ENCODE measurements at places on chromosomes 16 and 17. TPM values are rescaled to one million over a fixed set of nuclear protein-coding genes. Genes with fewer than 3 reads are reported as not detected.

The CPHXL2 gene
- total RNA-seq, result not detected

The FBXO39 gene
- not detected for total RNA-seq

The RHBDF1 gene
- total RNA-seq, result 5.4 TPM

The NPIPA7 gene
- total RNA-seq, result 4.8 TPM

The ALDH3A1 gene
- total RNA-seq, result 0.62 TPM

The SP2 gene
- total RNA-seq, result 1.5 TPM

The CDRT15 gene
- not detected for total RNA-seq

The ABCA10 gene
- 0.02 TPM for total RNA-seq

The ZPBP2 gene
- total RNA-seq, result not detected

The VPS35L gene
- total RNA-seq, result 1.4 TPM

The KRTAP1-5 gene
- total RNA-seq, result not detected

The TSEN54 gene
- total RNA-seq, result 43.6 TPM

The SNX20 gene
- not detected for total RNA-seq

The KREMEN2 gene
- 1.2 TPM for total RNA-seq

The PPY gene
- total RNA-seq, result not detected

The GGA2 gene
- 93.1 TPM for total RNA-seq

The FBXL20 gene
- 10.6 TPM for total RNA-seq

The RCVRN gene
- total RNA-seq, result not detected

The PLCG2 gene
- total RNA-seq, result 0.13 TPM

The TP53TG3C gene
- not detected for total RNA-seq

The IRX5 gene
- not detected for total RNA-seq
